ENCODE measurements at places on chromosomes 12 and 14.

GRCh38 chr14:76514213-76514998 lies 138.5 kb downstream of the ESRRB start:
- peak; percentile 66 for DNase-seq

DNA sequence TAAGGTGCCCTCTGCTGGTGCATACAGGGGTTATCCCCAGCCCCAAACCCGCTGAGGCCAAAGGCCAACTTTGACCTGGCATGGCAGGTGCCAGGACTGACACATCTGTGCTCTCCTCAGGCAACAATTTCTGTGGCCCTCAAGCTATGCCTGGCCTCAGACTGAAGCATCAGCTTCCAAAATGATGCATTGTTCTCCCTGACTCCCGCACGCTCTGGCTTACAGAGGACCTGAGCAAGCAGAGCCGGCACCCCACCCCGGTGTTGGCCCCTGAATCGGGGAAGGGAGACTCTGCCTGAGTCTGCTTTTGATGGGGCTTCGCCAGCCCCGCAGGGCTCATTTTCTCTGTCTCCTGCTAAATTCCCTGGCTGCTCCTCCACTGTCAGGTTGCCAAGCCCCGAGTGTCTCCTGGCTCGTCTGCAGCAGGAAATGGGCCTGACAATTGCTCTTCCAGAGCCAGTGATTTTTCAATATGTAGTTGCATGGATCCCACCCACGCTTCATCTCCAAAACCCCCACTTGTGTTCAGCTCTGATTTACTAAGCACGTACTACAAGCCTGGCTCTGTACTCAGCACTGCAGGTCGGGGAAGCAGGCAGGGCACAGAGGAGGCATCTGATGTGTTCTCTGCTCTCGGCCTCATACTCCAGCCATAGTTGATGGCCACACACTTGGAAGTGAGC lies 126.1 kb downstream of the SLC38A6 start:
- DNase-seq, result no peak

- no peak for DNase-seq
Measured at GRCh38 chr12:116295327-116296263, 18.1 kb upstream of the MED13L start.

DNA sequence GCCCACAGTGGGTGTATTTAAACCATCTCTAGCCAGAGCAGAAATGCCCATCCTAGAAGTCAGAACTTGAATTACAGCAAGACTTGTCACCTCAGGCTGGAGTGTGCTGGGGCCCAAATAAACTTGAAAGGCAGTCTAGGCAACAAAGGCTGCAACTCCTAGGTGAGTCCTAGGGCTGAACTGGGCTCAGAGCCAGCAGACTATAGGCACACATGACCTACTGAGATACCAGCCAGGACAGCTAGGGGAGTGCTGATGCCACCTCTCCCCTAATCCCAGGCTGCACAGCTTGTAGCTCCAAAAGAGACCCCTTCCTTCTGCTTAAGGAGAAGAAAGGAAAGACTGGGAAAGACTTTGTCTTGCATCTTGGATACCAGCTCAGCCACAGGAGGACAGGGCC lies 106.0 kb downstream of the TXNDC16 start:
- peak; percentile 41 for DNase-seq

DNA sequence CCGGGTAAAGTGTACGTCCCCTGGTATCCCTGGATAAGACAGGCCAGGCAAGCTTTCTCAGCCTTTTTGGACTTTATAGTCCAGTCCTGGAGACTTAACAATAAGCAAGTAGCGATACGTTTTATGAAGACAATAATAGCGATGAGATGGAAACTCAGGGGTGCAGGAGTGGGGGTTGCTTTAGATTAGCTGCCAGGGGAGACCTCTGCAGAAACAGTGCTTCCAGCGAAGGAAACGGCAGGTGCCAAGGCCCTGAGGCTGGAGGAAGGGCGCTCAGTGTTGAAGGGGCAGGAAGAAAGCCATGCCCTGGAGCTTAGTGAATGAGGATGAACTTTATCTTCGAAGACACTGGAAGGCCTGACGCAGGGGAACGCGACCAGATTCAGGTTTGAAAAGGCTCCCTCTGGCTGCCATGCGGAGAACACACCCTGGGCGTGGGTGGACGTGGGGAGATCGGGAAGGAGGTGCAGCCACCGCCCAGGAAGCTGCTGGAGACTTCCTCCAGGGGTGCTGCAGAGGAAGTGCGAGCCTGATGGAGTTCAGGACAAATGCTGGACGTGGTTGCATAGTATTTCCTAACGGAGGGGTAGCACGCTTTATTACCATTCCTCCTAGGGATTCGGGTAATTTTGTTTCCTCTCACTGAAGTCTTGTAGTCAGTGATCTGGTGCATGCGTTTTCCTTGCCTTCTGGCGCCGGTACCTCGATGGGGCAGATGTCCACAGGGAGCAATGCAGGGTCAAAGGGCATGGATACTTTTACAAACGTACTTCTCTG lies 26.1 kb upstream of the UBC start:
- DNase-seq, result peak; percentile 93

DNA sequence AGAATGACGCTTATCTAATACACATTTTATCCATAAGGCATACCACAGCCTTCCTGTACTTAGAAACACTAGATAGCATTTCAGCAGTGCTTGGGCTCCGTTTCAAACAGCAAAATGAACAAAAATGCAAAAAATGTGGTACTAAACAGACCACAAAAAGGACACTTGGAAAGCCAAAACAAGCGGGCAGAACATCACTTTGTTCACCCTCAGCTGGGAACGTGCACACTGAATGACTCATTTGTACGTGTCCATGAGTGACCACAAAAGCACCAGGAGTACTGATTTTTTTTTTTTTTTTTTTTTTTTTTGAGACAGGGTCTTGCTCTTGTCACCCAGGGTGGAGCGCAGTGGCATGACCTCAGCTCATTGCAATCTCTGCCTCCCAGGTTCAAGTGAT lies 8.9 kb upstream of the FOXN3 start:
- peak; percentile 71 for DNase-seq

DNA sequence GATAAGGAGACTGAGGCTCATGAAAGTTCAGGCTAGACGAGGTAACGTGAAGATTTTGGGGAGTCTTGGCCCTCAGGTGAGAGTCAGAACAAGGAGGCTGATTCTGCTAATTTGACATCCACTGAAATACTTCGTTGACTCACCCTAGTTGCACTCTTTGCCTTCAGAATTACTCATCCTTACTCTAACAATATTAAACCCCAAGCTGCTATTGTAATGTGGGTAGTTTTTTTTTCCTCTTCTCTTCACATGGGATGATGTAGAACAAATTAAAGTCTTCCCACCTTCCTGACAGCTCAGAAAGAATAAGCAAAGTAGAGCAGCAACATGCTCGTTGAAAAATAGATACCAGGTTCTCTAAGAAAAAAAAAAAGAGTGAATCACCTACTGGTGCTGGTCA lies 22.0 kb upstream of the SRRM4 start:
- DNase-seq, result no peak

GRCh38 chr12:46934374-46935111 lies 108.7 kb upstream of the SLC38A4 start:
- no peak for DNase-seq

DNA sequence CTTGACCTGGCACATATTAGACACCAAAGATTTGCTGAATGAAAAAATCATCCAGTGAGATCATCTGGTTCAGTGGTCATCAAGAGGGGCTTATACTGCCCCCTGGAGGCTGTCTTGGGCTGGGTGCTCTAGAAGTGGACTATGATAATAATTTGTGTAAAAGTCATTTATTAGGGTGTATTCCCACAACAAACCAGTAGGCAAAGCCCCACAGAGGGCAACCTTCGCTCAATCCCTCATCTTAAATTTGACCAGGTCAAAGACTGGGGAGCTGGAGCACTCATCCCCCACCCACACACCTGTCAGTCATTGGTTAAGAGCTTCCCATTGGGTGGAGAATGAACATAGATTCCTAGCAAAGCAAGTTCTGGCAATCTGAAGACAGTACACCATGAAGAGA lies 20.0 kb upstream of the FICD start:
- peak; percentile 59 for DNase-seq

GRCh38 chr12:94507455-94507854 lies 47.8 kb upstream of the CEP83 start:
- DNase-seq, result no peak

DNA sequence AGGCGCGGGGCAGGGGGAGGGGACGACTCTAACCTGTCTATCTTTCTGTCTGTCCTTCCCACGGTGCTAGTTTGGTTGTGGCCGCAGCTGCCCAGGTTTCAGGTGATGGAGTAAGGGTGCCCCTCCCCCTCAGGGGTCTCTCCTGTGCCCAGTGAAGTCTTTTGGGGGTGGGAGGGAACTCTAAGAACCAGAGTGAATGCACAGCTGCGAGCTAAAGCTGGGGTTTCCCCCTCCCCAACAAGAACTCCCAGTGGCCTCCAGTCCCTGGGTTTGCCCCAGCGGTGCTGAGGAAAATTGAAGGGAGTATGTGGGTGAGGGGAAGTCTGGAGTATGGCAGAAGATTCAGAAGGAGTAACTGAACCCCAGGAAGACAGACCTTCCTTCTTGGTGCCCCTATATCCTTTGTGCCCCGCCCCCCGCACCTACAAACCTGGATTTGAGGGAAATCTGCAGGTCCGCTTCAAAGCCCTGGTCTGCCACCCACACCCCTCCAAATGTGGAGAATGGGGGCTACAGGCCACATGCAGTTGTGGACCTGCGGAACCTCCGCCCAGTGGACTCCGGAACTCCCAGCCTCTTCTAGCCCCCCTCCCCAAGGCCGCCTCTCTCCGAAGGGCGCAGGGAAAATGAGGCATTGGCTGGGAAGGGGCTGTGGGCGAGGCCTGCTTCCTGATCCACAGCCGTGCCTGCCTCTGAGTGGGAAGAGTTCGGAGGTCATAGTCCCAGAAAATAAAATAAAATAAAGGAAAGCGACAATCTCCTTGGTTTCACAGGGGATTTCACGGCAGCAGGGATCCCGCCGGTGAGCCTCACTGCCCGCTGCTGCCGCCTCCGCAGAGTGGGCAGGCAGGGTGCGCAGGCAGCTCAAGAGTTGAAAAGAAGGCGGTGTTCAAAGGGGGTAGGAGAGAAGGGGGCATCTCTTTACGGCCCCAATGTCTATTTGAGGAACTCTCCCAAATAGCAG lies 3.4 kb upstream of the HOXC9 start:
- no peak for DNase-seq

GRCh38 chr12:9731393-9731792 lies 1.5 kb downstream of the CLECL1 start:
- DNase-seq, result no peak

DNA sequence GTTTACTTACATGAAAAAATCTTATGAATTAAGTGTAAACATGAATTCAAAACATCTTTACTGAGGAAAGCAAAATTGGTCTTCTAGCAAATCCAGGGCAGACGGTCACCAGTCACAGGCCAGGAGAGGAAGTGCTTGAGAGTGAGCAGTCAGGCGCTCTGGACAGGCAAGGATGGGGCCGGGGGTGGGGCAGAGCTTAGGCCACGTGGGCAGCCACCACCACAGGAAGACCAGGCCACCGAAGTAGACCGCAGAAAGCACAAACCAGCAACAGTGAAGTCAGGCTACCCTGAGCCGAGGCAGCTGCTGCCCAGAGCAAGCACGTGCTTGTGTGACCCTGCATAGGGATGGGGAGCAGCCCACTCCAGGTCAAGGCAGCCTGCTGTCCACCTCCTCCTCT lies 33.5 kb downstream of the SLC6A12 start:
- no peak for DNase-seq

DNA sequence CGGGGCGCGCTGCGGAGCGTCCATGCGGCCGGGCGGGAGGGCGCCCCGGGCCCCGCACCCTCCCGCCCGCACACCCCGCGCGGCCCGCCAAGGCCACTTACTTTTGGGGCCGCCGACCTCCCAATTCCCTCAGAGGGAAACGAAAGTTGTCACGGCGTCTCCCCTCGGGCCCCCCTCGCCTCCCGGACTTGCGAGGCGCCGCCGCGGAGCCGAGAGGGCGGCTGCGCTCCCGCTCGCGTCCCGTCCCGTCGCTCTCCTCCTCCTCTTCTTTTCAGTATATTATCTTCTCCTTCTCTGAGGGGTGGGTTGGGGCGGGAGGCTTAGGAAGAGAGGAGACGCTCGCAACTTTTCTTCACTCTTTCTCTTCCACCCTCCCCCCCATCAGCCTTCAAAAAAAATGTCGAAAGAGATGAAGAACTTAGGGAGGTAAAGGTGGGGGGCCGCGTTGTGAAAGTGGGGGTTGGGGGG lies 613 bp downstream of the DUSP16 start:
- DNase-seq, result peak; percentile 41

DNA sequence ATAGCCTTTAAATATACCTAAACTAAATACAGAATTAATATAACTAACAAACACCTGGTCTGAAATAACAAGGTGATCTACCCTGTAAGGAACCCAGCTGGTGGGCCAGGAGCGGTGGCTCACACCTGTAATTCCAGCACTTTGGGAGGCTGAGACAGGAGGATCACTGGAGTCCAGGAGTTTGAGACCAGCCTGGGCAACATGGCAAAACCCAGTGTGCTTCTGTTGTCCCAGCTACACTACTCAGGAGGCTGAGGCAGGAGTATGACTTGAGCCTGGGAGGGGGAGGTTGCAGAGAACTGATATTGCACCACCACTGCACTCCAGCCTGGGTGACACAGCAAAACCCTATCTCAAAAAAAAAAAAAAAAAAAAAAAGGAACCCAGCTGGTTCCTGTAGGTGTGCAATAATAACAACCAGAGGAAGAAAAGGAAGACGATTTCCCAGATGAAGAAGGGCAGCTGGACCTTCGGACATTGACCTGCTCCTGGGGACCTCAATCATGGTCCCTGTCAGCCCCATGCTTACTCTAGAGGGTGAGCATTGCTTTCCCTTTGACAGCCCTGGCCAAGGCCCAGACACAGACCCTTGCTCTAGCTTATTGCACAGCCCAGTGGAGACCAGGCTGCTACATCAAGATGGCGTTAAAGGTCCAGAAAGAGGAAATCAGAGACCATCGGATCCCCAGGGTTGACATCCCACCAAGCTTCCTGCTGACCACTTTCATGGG lies 5.4 kb downstream of the FOS start:
- peak; percentile 62 for DNase-seq

DNA sequence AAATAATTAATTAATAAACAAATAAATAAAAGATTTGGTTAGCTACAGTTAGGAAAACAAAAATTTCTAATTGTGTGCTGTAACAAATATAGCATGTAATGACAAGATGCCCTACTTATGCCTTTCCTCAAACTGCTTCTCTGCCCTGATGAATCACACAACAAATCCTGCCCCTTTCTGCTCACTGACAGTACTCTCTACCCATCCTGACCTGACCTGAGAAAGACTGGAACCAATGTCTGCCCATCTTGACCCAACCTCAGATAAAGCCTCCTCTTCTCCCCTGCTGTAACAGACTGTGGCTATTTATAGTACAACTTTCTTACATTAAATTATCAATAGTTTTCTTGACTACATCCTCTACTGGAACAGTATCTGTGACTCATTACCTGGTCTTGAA lies 43.7 kb downstream of the PPP1R13B start:
- DNase-seq, result peak; percentile 87

GRCh38 chr12:66707002-66707697 lies 28.3 kb upstream of the GRIP1 start:
- DNase-seq, result no peak

GRCh38 chr12:48854488-48854887 lies 2.5 kb upstream of the DDX23 start:
- no peak for DNase-seq

All from epithelial cell of esophagus (primary cell).